ENCODE measurements at places on chromosomes 3 and 15.
A peak's percentile ranks its signal among the peaks of the same experiment; 100 is the strongest.

GRCh38 chr3:61444782-61445181, 116.6 kb upstream of the PTPRG start:
- no peak for DNase-seq

DNA sequence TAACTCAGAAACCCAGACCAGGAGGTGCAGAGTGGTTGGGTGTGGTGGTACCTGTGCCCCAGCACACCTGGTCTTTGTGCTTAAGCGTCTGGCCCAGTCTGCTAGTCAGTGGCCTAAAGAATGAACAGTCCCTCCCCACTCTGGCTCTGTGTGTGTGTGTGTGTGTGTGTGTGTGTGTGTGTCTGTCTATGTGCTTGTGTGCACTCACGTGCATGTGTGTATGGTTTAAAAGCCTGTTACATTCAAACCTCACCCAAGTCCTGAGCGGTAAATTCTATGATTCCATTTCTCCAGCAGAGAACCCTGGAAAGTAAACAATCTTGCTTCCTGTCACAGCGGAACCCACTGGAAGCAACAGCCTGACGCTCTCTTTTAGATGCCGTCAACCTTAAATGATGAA, 34.2 kb downstream of the EDEM1 start:
- DNase-seq, result no peak

DNA sequence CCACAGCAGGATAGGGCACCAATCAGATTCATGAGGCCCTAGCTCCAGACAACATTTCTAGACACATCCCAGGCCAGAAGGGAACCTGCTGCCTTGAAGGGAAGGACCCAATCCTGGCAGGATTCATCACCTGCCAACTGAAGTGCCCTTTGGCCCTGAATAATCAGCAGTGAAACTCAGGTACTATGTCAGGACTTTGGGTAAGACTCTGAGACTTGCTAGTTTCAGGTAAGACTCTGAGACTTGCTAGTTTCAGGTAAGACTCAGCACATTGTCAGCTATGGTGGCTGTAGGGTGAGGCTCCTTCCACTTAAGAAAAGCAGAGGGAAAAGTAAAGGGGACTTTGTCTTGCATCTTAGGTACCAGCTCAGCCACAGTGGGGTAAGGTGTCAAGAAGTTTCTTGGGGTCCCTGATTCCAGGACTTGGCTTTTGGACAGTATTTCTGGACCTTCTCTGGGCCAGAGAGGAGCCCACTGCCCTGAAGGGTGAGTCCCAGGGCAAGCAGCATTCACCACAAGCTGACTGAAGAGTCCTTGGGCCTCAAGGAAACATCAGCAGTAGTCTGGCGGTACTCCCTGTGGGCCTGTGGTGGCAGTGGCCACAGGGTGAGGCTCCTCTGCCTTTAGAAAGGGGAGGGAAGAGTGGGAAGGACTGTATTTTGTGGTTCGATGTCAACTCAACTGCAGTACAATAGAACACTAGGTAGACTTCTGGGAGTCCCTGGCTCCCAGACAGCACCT, 13.7 kb upstream of the COL8A1 start:
- DNase-seq, result no peak

GRCh38 chr3:15405448-15406050, 21.8 kb downstream of the METTL6 start:
- peak; percentile 34 for DNase-seq

DNA sequence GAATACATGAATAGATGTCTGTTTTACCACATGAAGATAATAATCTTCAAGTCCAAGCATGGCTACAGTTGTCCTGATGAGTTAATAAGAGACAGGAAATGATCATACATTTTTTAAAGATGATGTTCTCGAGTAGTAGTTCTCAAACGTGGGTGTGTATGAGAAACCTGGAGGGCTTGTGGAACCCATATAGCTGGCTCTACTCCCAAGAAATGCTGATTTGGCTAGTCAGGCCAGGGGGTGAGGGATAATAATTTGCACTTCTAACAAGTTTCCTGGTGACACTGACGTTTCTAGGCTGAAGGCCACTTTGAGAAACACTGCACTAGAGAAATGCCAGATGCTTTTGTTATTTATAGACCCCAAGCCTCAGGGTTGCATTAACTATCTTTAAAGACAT, 37.0 kb downstream of the ROPN1B start:
- DNase-seq, result no peak

DNA sequence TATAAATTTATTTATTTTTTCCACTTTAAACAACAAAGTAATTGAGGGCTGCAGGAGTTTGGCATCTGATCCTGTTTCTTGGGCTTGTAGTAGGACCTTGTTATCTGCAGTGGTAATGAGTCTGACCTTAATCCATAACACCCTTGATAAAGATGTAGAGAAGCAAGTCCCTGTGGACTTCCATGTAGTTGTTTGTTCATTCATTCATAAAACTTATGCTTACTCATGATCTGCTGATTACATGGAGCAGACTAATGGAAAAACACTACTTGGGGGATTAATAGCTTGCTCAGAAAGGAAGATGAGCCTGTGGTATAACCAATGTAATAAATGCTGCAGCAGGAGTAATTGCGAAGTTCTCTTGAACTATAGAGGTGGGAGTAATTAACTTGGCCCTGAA, 271.5 kb upstream of the TBL1XR1 start:
- no peak for DNase-seq

- DNase-seq, result no peak
These were observed 41.8 kb downstream of the SERPINI1 start for GRCh38 chr3:167777356-167777755.

- DNase-seq, result peak; percentile 23
These were observed 31.5 kb downstream of the PTH1R start for GRCh38 chr3:46908986-46909534.

DNA sequence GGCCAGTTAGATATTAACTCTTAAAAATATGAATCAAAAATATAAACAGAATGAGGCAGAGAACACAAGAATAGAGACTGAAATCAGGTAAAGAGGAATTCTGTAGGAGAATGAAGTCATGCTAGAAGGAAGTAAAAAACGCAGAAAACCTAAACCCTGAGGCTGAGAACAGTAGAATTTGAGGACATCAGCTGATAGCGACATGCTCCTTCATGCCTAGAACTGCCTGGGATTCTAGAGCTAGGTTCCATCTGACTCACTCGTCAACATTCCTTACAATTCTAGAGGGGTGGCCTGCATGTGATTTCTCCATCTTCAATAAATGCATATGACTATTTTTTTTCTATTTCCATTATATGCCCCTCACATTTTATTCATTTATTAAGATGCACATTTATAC, 343.0 kb downstream of the ROBO1 start:
- DNase-seq, result no peak

DNA sequence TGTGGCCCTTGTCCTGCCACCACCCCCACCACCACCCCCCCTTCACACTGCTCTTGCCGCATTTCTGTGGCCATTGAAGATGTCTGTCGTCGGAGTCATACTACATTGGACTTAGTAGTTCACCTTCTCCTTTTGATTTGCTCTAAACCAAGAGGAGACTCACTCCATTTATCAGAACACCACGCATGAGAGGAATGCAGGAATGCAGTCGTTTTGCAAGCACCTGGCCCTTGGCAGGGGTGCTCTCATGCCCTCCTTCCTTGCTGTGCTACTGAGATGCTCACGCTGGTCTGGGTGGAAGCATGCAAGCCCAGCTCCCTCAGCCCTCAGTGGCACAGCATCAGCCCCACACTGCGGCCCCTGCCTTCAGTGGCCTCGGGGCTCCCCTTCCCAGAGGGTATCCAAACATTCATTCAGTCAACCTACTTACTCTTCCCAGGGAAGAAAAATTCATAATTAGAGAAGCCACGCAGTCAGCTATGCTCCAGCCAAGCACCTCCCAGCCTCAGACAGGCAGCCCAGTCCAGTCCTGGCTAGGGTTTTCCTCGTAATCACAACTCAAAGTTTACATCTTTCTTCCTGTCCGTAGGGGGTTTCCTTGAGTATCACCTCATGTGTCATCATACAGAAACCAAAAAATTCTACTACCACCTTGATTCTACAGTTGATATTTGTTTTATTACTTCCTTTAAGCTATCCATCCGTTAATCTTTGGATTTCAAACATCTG, 520.0 kb downstream of the GABRG3 start:
- DNase-seq, result no peak

Data from uterus (tissue), 4 donors.